ENCODE measurements at places on chromosomes 12 and 14.
A peak's percentile ranks its signal among the peaks of the same experiment; 100 is the strongest.

DNA sequence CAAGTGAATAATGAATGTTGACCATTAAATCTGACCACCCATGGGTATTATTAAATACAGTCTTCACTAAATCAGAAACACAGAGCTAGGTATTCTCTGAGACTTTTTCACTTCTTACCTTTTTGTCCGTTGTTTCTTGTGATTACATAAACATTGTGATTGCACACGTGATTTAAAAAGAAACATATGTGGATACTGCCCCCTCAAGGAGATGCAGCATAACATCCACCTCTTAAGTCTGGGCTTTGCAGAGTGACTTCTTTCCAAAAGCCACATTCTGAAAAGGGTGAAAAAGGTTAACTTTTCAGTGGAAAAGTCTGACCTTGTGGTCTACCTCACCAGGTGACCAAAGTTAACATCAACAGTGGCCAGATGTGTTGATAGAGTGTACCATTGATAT, 185.5 kb upstream of the FAR2 start:
- no peak for DNase-seq

DNA sequence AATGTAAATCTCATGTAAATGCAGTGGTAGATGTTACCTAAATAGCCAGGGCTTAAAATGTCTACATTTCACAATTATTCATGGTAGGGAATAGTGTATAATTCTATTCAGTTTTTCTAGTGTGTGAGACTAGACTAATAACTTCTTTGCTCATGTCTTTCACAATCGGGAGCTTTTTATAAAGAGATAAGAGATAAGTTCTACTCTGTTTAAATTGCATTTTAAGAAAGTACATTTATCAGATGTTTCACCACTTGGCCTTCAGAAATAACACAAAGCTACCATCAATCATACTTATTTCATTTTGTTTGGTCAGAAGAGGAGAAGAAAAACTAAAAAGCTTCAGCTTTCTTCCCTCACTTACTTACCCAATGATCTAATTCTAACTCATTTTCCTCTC, 725.5 kb upstream of the FLRT2 start:
- DNase-seq: no peak

DNA sequence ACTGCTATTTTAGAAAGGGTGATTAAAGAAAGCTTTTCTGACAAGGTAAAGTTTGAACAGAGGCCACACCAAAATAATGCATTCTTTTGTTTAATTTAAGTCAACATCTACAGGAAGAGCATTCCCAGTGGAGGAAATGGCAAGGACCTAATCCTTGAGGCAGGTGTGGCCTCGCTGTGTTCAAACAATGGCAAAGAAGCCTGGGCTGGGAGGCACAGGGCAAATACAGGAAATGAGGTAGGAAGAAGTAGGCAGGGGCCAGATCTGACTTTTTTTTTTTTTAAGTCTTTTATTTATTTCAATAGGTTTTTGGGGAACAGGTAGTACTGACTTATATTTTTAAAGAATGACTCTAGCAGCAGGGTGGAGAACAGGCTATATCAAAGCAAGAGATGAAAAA, 53.5 kb downstream of the ARMH4 start:
- no peak for DNase-seq

GRCh38 chr14:69312608-69313007, 52.6 kb downstream of the GALNT16 start:
- DNase-seq: no peak

DNA sequence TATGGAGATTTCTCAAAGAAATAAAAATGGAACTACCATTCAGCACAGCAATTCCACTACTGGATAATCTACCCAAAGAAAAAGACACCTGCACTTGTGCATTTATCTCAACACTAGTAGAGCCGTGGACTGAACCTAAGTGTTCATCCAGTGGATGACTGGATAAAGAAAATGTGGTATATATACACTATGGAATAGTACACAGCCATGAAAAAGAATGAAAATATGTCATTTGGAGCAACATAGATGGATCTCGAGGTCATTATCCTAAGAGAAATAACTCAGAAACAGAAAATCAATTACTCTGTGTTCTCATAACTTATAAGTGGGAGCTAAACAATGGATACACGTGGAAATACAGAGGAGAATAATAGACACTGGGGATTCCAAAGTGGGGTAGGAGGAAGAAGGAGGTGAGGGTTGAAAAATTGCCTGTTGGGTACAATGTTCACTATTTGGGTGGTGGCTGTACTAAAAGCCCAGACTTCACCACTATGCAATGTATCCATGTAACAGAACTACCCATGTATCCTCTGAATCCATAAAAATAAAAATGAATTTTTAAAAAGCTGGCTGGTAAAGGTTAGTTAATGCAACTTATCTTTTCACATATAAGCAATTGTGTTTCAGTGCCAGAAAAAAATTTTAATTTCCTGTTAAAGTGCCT, 130.7 kb downstream of the FOXA1 start:
- no peak for DNase-seq

- no peak for DNase-seq
Measured at GRCh38 chr12:52190860-52191729, 719 bp downstream of the KRT80 start.

- no peak for DNase-seq
Measured at GRCh38 chr14:29232711-29233110, 466.1 kb downstream of the FOXG1 start.

DNA sequence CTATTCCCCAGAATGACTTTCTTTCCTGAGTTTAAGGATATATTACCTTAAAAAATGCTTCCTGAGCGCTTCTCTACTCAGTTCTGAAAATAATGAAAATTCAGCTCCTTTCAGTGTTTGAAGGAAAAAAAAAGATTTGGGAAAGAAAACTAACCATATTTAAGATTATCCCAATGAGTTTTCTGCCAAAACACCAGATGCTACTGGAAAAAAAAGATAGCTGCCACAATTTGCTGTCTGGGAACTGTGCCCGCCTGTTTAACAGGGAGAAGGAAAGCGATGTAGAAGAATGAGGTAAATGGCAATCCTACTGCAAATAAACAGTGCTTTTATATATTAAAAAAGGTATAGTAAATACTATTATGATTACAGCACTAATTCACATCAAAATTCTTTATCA, 367.6 kb upstream of the PRICKLE1 start:
- DNase-seq: no peak

GRCh38 chr14:102696332-102696731, 80.9 kb upstream of the TRAF3 start:
- no peak for DNase-seq

DNA sequence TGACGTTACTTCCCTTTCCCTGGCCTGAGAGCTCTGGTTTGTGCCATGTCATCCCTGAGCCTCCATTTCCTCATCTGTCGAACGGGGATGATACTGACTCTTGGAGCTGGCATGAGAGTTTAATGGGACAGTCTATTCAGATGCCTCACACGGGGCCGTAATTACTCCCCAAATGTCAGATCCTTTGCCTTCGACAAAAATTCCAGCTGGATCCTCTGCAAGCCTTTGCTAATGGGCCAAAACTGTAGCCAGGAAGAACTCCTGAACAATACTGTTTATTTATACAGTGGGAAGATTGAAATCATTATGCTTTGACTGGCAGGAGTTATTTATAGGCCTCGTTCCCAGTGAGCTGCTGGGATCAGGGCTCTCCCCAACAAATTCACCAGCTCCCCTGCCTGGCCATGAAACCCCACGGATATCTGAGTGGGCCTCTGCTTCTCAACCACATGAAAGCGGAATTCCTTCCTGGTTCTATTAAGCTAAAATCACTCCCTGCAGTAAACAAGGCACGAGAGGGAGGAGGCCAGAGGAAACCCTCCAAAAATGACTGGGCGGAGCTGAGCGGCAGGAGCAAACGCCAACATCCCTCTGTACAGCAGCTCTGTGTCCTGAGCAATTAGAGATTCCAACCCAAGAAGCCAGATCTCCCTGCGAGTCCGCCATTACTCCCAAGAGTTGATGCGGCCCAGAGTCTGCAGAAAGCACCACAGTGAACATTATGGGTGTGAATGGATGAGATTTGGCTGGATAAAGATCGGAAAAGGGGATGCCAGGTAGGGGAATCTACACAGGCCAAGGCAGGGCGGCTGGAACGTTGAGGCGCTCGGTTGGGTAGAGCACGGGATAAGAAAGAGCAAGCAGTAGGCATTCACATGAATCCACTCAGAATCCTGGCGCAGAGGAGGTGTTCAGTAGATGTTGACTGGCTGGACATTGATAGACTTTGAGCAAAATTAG, 326.1 kb downstream of the BCL11B start:
- no peak for DNase-seq

- DNase-seq: no peak
Measured at GRCh38 chr14:63273129-63273528, 45.6 kb downstream of the GPHB5 start.

DNA sequence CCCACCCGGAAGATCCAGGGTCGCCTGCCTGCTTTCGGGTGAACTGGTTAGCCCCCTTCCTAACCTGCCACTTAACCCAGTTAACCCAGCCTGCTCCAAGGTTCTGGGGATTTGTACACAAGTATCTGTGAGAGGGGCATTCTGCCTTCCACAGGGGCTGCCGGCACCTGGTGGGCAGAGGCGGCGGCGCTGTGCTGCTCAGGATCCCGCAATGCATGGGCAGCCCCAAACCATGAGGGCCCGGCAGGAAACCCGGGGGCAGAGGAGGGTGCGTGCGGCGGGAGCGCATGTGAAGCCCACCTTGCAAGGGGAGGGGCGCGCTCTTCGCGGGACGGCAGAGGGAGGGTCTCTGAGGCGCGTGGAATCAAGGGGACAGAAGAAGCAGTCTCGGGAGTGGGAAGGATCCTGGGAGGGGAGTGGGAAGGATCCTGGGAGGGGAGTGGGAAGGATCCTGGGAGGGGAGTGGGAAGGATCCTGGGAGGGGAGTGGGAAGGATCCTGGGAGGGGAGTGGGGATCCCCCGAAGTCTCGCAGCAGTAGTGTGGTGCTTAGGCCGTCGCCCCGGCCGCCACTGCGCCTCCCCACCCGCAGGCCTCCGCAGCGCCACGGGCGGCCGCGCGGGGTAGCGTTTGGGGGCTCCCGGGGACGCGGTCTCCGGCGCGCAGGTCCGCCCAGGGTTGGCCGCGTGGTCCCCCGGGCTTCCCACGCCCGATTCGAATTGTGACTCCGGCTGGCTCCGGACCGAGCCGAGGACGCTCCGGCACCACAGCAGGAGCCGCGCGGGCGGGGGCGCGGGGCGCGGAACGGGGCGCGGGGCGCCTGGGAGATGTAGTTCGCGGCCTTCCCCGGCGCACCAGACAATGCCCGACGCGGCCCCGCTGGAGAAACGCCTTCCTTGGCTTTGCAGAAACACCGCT, 4.9 kb upstream of the MTA1 start:
- peak; percentile 86 for DNase-seq
